ELF-1 (cell line): ENCODE measurements at places on chromosomes 16 and 17.

DNA sequence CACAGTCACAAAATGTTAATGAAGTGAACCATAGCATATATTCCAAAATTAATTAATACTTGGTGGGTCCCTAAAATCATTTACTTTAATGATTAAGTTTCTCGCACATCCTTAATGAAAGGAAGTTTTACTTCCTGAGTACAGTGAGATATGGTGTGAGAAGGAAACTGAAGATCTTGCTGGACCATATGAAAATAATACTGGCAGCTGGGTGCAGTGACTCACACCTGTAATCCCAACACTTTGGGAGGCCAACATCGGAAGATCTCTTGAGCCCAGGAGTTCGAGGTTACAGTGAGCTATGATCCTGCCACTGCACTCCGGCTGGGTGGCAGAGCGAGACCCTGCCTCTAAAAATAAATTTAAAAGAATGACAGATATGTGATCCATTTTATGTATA is 62.5 kb downstream of the ABCA8 start:
- no peak for DNase-seq

DNA sequence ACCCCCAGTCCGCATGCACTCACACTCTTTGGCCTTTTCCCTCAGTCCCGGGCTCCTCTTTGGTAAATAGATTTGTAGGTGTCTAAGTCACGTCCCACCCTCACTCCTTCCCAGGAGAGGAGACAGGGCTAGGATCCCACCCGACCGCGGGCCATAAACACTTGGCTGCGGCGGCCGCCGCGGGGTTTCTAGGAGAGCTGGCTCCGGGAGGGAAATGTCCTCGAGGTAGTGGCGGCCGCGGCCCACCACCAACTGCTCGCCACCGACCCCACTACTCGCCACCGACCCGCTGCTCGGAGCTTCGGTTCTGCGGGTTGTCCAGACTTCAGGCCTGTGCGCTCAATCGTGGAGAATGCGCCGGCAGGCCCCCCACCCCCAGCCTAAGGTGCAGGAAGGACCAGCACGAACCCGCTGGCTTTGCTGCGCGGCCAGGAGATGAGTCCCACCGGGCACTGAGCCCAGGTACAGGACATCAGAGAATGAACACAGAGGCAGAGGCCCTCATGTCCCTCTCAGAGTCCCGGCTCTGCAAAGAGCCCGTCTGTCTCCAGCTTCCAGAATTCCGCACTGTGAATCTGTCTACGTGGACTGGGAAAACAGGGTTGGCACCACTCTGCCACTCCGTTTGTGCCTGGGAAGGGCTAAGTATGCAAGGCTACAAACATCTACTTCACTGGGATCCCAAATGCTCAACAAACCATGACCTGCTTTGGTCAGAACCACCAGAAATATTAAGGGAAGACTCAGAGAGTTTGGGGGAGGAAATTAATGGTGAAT is 2.5 kb downstream of the PRAC2 start:
- DNase-seq: no peak

GRCh38 chr17:55770196-55770870 is 19.5 kb downstream of the PCTP start:
- peak; percentile 5 for DNase-seq

DNA sequence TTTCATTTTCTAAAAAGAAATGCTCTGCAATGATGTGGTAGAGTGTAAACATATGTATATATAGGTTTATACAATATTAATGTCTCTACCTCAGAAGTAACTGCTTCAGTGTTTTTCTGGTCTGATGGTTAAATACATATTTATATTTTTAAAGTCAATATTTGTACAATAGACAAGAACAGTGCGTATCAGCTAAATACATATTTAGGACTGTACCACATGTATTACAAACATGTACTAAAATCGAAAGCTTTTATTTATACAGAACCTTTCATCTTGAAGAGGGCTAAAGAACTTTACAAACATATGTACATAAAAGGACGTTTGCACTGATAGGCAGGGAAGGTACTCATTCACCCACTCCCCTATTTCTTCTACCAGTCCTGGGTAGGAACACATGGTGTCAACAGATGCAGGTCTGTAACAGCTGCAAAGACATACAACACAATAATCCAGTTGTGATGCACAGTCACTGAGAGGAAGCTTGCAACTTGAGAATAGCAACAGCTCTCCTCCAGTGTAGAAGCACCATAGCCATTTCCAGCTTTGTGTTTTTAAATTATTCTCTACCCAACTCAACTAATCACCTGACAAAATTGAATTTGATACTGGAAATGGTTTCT is 206.9 kb upstream of the C17orf78 start:
- DNase-seq: no peak

DNA sequence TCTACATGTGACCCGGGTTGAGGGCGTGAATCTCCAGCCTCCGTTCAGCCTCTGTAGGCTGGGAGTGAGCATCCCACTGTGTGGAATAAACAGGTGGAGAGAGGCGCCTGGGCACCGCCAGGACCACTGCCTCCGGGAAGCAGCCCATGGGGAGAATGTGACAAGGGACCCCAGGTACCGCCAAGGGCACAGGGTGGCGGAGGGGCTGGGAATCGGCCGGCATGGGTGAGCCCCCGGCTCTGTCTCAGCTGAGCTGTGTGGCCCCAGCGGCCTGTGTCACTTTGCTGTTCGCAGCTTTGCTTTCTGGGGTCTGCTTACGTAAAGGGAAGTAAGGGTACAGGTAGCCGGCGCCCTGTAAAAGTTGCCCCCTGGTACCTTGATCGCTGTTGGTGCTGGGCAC is 11.5 kb downstream of the GSE1 start:
- DNase-seq: no peak

DNA sequence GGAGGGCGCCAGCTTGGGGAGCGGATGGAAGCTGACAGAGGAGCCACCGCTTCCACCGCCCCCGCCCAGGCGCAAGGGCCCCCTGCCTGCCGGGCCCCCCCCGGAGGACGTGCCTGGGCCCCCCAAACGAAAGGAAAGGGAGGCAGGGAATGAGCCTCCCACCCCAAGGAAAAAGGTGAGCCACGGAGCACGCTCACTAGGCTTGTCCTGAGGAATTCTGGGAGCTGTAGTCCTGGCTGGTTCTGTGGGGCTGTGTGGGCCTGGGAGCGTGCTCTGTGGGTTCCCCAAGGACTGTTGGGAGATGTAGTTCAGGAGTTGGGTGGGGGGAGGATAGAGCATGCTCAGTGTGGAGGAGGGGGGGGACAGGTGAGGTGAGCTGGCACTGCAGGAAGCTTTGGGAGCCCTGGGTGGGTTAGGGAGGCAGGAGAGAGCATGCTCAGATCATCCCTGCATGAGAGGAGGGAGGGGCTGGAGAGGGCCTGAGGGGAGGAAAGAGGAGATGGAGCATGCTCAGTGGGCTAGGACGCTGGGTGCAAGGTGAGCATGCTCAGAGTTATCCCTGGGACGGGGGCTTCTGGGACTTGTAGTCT is 4.5 kb downstream of the FBXL19 start:
- DNase-seq: peak; percentile 95

GRCh38 chr17:79544142-79544914 is 66.5 kb downstream of the RBFOX3 start:
- DNase-seq: no peak

DNA sequence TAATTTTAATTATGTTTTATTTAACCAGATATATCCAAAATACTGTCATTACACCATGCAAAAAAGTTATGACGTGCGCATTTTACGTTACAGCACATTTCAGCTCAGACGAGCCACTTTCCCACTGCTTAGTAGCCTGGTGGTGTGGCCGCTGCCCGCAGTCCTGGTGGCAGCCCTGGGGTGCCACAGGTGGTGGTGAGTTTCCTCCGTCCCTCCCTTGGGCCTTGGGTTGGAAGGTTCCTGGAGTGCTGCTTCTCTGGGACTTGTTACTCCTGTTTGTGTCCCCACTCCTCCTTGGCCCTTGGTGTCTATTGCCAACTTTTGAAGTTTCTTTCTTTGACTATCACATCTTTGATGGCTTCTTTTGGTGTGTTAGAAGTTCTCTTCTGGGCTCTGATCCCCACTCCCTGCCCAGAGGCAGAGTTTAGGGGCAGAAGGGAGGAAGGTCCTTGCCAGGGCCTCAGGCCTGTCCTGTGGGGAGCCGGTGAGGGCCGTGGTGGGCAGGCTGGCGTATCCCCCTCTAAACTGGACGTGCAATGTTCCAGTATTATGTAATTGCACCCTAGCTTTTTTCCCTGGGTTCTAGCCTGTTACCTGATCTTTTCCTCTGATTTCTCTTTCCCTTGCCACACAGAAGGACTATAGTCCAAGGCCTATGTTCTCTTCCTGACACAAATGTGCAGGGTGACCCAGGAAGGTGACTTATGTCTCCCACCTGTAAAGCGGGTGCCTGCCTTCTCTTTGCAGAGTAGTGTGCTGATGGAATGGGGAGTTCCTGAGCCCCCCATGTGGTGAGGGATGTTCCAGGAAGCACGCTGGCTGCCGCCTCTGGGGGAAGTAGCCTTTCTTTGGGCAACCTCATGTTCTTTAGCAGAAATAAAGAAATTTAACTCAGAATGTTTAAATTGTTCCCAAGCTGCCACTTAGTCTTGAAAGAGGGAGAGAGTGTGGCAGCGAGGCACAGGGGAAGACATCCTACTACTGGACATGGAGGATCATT is 8.4 kb downstream of the MPRIP start:
- DNase-seq: no peak

GRCh38 chr17:80859002-80859941 is 132.4 kb upstream of the CHMP6 start:
- DNase-seq: no peak

GRCh38 chr17:50425682-50426471 is at the start of gene ACSF2:
ACSF2 (plus strand) TSS chr17:50426218; CDS start chr17:50426262, 44 bp downstream.
- DNase-seq: peak; percentile 34

DNA sequence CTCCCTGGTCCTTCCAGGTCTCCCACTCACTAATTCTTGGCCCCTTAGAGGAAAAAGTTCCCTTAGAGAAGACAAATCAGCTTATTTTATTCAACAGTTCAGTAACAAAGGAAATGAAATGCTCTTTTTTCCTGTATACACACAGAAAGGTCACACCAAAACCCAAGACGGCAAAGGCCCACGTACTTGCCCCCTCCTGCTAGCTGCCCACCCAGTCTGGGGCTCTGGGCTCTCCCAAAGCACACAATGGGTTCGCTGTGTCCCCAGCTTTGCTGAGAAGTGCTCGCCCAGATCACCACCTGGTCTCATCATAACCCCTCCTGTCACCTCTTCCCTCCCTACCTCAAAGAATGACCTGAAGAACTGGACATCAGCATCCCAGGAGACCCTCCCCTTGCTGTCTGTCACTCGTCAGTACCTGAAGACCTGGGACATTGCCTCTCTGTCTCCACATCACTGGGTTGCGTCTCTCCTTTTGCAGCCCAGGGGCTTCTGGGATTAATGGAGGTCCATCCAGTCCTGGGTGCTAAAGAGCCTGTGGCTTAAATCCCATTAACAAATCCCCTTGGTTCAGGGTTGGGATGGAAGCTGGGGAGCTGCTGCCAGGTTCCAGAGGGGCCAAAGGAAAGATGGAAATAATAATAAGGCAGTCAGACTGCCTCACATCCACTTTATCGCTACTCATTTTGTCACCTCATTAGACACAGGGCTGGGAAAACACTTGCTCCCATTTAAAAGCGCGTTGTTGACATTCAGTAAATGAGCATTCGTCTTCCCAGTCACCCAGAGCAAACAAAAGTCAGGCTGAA is 3.3 kb downstream of the SLC6A4 start:
- DNase-seq: no peak

DNA sequence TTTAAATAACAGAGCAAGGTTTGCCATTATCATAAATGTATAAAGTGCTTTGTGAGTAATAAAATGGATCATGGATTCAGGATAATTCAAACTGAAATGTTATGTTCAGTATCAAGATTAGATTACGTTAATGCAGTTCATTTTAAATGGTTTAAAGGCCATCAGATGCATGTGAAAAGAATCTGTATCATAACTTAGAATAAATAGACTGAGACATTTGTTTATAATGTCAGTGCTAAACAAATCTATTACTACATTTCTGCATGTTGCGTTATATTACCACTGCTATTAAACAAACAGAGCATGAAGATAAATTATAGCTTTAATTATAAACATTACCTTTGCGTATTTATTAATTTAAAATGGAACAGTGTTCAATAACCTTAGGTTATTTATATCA is 160.2 kb downstream of the TOX3 start:
- DNase-seq: no peak

- DNase-seq: no peak
These were observed 4.0 kb downstream of the CCDC92B start for GRCh38 chr17:2745317-2746037.

DNA sequence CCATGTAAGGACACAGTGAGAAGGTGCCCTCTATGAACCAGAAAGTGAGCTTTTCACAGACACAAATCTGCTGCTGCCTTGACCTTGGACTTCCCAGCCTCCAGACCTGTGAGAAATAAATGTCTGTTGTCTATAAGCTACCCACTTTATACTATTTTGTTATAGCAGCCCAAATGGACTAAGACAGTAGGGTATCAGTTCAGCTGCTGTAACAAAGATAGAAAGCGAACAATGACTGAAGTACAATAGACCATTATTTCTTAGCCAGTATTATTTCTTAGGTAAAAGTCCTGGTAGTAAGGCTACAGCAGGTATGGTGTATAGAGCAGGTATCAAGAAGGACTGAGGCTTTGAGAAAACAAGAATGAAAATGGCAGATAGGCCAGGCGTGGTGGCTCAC is 117.0 kb downstream of the SLC39A11 start:
- DNase-seq: no peak

DNA sequence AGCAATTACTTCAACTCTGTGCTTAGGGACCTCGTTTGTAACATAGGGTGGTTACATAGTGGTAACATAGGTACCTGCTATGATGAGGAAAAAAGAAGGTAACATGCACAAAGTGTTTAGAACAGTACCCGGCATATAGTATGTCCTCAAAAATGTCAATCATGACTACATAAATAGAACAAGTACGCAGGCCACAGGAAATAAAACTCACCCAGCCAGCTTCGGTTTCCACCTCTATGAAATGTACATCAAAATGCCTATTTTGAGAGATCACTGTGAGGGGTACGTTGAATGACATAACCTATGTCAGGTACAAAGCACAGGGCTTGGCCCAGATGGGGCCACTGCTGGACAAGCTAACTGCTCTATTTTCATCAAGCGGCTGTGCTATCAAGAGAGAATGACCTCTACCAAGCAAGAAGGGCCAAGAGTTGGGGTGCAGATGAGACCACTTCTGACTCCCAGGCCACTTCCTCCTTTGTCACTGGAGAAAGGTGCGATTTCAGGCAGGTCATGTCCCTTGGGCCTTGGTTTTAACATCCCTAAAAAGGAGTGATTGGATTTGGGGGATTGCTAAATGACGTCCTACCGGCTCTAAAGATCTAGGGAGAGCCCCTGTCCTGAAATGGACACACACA is 45.4 kb downstream of the WSB1 start:
- no peak for DNase-seq

GRCh38 chr17:511833-512251 is 159.2 kb upstream of the RPH3AL start:
- no peak for DNase-seq

DNA sequence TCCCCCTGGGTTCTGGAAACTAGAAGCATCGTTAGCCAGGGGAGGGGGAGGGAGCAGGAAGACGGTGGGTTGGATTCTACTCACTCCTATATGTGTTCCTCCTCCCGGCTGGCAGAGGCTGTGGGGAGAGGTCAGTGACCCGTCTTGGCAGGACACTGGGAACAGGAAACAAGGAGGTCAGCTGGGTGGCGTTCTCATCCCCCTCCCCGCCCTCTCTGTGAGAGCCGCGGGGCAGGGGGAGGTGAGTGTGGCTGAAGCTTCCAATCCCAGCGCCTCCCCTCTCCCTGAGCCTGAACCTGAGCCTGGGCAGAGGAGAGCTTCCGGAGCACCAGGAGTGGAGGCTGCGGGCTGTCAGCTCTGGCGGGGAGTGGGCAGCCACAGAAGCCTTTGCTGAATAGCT is 12.5 kb downstream of the GPRC5C start:
- peak; percentile 55 for DNase-seq

- DNase-seq: peak; percentile 53
These were observed 81.0 kb downstream of the TMEM100 start for GRCh38 chr17:55641676-55642081.
